ENCODE measurements at places on chromosomes 12 and 14.

- DNase-seq = no peak
Observed at GRCh38 chr12:2636741-2637340, 157.9 kb upstream of the FKBP4 start.

- peak; percentile 89 for DNase-seq
Observed at GRCh38 chr14:24093901-24094840, at the start of gene PCK2. Gene PCK2 (plus strand): TSS chr14:24094311. CDS start chr14:24094406, 95 bp downstream.

GRCh38 chr14:88799522-88799921 lies 6.8 kb upstream of the EML5 start:
- DNase-seq = no peak

GRCh38 chr14:65419593-65420252 lies 7.2 kb downstream of the FUT8 start:
- DNase-seq = no peak

- no peak for DNase-seq
Observed at GRCh38 chr12:11725686-11726085, 76.2 kb downstream of the ETV6 start.

GRCh38 chr12:3651585-3652424 lies 101.1 kb downstream of the CRACR2A start:
- DNase-seq = no peak

DNA sequence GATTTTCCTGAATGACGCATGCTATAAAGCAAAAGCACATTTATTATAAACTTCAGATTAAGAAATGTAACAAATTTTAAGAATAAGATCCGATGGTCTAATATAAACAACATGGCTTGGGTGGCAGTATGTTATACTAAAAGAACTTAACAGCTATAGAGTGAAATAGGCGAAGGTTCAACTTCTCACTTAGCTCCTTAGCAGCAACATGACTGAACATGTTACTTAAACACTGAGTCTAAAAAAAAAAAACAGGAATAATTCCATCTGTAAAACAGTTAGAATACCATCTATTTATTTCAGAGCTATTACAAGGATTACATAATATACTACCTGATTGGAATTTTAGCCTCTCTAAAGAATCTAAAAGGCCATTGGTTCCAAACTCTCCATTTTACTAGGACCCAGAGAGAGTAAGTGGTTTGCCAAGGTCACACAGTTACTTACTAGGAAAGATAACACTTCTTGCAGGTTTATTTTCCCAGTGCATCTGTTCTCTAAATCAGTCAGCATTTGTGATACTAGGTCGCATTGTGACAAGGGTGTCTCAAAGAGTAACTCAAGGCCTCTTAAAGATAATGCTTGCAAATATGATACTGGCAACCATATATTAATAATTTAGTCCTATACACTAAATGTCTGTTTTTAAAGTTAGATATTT lies 14.8 kb downstream of the OSBPL8 start:
- DNase-seq = no peak

GRCh38 chr12:49882851-49883464 lies 20.7 kb downstream of the FAIM2 start:
- no peak for DNase-seq

DNA sequence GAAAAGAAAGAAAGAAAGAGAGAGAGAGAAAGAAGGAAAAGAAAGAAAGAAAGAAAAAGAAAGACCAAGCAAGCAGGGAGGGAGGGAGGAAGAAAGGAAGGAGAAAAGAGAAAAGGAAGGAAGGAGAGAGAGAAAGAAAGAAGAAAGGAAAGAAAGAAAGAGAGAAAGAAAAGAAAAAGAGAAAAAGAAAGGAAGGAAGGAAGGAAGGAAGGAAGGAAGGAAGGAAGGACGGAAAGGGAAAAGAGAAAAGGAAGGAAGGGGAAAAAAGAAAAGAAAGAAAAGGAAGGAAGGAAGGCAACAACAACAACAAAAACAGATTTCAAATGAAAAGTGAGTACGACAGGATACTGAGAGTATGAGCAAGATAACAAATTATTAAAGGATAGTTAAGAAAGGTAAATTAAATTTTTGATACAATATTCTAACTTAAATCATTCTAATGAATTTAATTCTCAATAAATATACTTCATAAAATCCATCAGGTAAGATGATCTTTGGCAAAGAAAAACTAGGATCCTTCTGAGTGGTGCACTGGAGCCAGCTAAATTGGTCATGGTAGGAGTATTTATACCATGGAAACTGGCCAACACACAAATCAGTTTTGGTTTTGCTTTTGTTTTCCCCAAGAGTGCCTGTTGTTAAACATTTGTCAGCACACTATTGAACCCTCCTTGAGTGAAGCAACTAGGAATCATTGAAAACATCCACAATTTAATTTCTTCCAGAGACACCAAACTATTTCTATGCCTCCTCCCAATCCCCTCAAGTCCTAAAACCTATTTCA lies 56.1 kb upstream of the DYRK2 start:
- peak; percentile 73 for DNase-seq

DNA sequence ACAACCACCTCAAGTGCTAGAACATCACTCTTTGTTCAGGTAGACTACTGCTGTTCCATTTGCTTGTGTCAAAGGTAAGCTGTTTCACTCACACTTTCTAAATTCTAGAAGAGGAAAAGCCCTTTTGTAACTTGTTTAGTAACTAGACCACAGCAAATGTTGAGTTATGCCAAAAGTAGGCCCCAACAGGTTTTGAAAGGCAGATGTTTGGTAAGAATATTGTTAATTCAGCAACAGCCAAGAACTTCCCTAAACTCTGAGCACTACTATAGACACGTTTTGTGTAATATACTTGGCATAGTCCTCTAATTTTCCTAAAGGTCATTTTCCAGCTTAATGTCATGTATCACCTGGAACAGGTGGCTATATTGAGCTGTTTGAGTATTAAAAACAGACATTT lies 79.0 kb downstream of the DCAF5 start:
- no peak for DNase-seq

DNA sequence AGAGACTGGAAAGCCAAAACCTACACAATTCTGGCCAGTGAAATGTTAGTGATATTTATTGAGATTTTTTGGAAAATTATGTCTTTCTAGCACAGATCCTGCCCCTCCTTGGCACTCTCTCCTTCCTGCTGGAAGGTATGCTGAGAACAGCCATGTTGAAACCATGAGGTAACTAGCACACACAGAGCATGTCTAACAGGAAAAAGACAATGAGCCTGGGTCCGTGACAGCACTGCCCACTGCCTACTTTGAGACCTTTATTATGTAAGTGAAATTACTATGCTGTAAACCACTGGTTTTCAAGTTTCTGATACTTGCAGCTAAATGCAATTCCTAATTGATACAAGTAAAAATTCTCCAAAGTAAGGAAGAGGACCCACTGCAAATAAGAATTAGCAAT lies 81.6 kb upstream of the SINHCAF start:
- DNase-seq = no peak

DNA sequence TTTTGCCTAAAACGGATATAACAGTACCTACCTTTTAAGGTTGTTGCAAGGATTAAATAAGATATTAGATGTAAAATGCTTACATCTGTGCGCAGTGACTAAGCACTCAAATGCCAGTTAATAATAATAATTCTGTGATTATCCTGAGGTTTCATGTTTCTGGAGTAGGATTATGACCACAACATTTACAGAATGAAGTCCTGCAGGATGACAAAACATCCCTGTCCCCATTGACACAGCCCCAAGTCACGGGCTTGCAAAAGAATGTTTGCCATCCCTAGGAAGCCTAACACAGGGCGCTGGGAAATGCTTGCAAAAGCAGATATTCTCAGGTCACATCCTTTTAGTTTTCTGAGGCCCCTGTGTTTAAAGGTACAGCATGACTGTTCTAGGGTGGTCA lies 20.1 kb downstream of the SUSD6 start:
- no peak for DNase-seq

- DNase-seq = no peak
Observed at GRCh38 chr12:8064131-8064530, 2.0 kb downstream of the C3AR1 start.

- DNase-seq = peak; percentile 33
Observed at GRCh38 chr14:23186913-23187654, 3.6 kb upstream of the SLC7A8 start.

Data from NCI-H226 (cell line).